Cardiac muscle cell (in vitro differentiated cells and primary cell): ENCODE measurements at places on chromosomes 7 and 10. TPM values are rescaled to one million over a fixed set of nuclear protein-coding genes. Genes with fewer than 3 reads are reported as not detected.
A peak's percentile ranks its signal among the peaks of the same experiment; 100 is the strongest.

The SRRM3 gene
- total RNA-seq, result 0.89 and 1.2 TPM in 2 replicates

The DPYSL4 gene
- total RNA-seq, result 30.3 and 58.0 TPM in 2 replicates

DNA sequence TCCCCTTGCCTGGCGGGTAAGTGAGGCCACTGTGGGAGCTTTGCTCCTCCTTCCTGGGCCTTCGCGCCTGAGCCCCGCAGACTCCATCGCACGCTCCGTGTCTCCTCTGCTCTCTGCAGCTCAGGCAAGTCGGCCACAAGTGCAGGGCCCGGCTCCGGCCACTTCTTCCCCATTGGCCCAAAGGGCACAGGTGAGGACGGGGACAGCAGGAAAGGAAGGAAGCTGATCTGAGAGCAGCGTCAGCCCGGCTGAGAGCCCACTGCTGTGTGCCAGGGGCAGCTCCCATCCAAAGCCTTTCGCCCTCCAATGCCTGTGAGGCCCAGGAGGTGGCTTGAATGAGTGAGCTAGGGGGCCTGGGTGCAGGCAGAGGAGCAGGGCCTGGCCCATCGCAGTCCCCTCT is 33.7 kb upstream of the RHEB start:
- DNase-seq, result no peak

DNA sequence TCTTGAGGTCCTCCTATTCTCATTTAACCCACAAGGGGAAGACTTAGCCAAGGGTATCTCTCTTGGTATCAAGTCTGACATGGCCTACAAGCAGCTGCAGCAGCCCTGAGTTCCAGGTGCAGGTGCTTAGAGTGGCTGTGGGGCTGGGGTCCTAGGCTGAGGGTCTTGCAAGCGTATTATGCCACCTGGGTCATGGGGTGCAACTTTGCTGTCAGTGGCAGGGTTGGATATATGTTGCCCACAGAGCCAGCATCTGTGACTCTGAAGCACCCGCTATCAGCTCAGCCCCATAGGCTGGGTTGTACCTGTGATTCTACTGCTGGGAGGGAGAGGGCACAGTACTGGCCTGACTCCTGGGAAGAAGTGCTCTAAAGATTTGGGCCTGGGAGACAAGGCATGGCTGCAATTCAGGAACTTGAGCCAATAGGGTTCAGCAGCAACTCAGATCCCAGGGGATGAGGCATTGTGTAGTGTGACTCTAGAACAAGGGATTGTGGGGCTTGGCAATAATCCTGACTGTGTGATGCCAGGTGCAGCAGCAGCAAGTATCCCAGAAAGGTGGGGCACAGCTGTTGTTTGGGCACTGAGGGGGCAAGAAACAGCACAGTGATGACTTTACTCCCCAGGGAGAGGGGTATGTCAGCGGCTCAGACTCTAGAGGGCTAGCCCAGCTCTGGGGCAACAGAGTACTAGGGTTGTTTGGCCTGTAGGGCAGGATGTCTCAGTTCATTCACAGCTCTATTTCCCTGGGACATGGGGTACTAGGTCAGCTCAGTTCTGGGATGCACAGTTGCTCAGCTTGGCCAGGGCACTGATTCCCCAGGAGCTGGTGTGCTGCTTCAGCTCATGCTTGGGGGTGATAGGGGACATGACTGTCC is 41.4 kb downstream of the NEURL1 start:
- DNase-seq, result no peak

DNA sequence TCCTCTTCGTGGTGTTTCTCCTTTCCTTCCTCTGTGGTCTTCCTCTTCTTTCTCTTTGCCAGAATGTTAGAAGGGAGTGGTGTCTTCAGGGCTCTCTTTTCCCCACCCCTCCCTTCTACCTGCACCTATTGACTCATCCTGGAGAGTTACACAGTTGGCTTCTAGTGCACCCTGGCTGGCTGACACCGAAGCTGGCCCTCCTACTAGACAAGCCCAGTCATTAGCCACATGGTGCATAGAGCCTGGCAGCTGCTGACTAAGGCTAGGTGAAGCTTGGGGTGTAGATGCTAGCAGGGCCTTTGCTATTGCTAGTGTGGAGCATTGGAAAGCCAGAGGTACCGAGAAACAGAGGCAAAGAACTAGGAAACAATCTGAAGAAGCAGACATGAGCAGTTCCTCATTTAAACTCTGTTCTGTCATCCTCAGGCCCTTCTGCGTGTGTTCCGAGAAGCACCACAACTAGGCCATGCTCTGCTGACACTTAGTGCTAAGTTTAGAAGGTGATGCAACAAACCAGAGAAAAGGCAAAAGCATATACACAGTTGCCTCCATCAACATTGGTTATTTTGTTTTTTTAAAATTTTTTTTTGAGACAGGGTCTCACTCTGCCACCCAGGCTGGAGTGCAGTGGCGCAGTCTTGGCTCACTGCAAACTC is 213.9 kb downstream of the BAMBI start:
- no peak for DNase-seq

The ADRA2A gene
- total RNA-seq, result 0.11 and 0.24 TPM in 2 replicates

DNA sequence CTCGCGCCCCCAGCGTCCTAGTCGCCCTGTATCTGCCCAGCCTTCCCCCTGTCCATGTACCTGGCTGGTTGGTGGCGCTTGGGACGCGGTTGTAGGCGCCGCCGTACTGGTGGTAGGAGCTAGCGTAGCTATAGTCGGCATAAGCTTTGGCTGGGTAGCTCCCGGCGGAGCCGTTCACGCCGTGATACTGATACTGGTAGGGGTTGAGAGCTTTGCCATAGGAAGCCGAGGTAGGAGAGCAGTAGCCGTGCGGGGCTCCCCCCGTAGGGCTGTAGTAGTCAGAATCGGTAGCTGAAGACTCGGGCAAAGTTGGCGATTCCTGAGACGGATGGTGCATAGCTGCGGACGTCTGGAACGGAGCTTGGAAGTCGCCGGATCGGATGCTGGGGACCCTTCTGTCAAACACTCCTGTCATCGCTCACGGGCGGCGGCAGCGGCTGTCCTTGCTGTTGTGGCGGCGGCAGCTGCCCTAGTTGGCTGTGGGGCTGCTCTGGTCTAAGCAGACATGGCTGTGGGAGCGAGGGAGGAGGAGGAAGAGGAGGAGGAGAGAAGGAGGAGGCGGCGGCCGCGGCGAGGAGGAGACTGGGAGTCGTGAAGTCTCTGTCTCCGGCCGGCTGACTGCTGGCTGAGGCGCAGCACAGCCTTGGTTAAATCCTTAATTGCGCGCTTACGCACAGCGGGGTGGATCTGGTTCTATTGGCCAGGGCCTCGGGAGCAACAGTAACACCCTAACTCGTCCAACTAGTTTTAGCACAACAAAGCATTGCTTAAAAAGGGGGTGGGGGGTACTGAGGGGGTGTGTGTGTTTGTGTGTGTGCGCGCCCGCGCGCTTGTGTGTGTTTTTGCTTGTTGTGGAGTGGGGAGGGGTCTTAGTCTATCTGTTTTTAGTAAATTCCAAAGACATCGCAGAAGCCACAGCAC is at the start of gene DLX5:
Gene DLX5, minus strand, starts transcription at position 623 of the 921 bp plus-strand sequence. Its CDS starts 208 bp downstream, at position 415.
- peak; percentile 18 for DNase-seq

DNA sequence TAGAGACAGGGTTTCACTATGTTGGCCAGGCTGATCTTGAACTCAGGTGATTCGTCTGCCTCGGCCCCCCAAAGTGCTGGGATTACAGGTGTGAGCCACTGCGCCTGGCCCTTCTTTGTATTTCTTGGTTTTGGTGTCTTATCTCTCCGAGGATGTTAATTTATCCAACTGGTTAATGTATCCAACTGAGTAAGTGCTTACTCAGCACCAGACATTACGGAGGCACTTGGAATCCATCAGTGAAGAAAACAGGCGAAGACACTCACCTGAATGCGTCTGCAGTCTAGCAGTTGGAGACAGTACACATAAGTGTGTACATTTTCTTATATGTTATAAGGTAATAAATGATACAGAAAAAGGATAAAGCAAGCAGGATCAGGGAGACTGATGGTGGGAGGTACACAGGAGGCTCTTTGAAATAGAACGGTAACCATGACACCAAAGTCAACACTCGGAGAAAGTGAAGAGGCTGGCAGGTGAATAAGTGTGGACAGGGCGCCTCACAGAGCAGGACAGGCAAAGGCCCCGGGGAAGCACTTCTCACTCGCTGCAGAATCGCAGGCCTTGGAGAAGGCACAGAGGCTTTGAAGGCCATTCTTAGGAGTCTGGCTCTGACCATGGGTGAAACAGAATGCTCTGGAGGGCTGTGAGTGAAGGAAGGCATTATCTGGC is 73.1 kb downstream of the LANCL2 start:
- DNase-seq, result no peak

- no peak for DNase-seq
These were observed 109.6 kb downstream of the BICC1 start for GRCh38 chr10:58622246-58622645.

The SLC18A3 gene
- not detected in 2 replicates for total RNA-seq

The SP4 gene
- total RNA-seq, result 6.1 and 8.7 TPM in 2 replicates

DNA sequence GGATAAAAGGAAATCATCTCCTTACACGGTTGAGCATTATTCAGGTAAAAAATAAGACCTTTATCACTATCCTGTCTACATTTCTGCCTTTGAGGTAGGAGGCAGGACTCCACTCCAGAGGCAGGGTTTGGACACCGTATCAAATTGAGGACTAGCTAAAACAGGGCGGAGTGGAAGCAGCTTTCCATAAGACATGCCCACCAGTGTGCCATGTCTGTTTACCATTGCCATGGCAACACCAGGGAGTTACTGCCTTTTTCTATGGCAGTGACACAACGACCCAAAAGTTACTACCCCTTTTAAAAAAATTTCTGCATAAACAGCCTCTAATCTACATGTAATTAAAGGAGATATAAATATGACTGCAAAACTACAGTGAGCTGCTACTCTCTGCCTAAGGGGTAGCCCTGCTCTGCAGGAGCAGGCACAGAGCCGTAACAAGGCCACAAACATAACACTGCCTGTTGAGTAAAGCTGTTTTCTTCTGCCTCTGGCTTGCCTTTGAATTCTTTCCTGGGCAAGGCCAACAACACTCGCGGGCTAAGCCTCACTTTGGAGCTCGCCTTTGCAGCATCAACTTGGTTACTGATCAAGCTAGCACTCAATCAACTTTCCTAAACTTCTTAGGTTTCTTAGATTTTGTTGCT is 26.5 kb downstream of the DGKB start:
- DNase-seq, result no peak

DNA sequence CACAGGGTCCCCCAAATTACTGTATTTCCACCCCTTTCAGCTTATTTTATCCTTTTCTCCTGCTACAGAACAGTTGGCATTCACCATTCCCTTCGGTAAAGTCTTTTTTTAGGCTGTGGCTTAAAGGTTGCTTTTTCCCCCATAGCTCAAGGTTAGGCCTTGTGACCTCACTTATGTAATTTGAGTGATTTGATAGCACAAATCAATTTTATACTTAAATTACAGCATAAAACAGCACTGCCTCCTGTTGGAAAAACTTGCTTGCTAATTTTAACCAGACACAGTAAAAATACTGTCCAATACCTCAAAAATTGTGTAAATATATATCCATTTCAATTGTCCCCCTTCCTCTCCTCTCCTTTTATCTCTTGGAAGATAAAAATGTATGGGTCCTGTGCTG is 7.1 kb downstream of the GIMAP1 start:
- no peak for DNase-seq

The SLC13A1 gene
- not detected in 2 replicates for total RNA-seq

DNA sequence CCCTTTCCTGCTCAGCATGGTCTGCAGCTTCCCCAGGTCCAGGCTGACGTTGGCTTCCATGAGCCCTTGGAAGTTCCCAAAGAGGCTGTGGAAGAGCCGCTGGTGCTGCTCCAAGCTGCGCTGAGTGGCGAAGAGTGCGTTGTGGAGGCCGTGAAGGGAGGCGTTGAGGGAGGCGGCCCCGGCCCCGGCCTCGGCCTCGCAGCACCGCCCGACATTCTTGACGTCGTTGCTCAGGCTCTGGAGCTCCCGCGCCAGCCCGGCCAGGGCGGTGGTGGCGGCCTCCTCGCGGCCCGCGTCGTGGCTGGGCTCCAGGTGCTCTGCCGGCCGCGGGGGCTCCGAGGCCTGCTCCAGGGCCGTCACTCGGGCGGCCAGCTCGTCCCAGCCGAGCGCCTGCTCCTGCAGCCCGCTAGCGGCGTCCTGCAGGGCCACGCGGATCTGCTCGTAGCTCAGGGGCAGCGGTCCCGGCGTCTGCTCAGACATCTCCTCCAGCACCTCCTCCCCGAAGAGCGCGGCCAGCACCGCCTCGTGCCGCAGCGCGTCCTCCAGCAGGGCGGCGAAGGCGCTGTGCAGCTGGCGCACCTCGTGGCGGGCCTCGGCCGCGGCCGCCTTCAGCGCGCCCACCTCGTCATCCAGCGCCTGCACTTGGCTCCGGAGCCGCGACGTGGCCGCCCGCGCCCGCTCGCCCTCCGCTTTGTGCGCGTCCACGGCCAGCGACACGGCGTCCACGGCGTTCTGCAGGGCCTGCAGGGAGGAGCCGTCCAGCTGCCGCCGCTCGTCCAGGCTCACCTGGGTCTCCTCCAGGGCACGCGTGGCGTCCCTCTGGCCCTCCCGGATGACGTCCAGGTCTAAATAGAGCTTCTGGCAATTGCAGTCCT is 14.7 kb downstream of the MMRN2 start:
- DNase-seq, result peak; percentile 57

DNA sequence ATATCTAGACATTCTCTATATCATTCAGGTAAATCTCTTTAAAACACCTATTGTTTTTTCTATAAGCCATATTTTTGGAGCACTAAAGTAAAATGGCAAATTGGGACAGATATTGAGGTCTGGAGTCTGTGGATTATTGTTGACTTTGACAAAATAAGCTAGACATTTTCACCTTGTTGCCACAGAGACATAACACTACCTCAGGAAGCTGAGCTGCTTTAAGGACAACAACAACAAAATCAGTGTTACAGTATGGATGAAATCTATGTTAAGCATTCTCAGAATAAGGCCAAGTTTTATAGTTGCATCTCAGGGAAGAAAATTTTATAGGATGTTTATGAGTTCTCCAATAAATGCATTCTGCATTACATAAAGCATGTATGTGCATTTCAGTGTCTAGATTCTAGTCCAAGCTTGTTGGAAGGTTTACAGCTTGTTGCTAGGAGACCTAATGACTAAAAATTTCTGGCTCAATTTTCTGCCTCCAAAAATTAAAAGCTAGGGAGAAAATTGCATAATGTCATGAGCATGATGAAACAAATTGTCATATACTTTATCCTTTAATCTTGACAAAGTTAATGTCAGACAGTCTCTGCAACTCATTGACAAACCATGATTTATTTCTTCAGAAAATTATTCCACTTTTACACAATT is 18.3 kb downstream of the LIPM start:
- DNase-seq, result peak; percentile 88

- DNase-seq, result peak; percentile 61
These were observed 57.6 kb upstream of the ANTXRL start for GRCh38 chr10:46229144-46229563.

- DNase-seq, result peak; percentile 32
These were observed 196.1 kb downstream of the NXPH1 start for GRCh38 chr7:8629504-8629903.

The PIP gene
- not detected in 2 replicates for total RNA-seq

- no peak for DNase-seq
These were observed 311.6 kb downstream of the PCLO start for GRCh38 chr7:82851121-82851520.

DNA sequence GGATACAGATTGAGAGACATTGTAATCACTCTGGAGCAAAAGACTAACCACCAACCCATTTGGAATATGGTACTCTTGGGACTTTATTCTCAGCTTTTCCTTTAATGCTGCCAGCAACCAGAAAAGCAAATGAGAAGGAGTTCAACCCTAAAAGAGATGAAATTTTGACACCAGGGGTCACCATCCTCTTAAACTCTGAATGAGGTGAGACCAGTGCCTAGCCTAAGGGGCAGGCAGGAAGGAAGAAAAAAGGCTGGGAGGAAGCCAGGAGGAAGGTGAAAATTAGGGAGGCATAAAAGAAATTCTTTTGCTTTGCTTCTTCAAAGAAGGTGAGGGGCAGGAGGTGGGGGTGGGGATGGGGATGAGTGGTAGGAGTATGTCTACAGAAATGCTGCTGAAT is 135.8 kb downstream of the JAZF1 start:
- DNase-seq, result no peak

GRCh38 chr10:93225938-93226337 is 152.2 kb downstream of the CYP26A1 start:
- no peak for DNase-seq

The SUGCT gene
- total RNA-seq, result 13.5 and 21.4 TPM in 2 replicates
